ENCODE measurements at places on chromosomes 7 and 10.

DNA sequence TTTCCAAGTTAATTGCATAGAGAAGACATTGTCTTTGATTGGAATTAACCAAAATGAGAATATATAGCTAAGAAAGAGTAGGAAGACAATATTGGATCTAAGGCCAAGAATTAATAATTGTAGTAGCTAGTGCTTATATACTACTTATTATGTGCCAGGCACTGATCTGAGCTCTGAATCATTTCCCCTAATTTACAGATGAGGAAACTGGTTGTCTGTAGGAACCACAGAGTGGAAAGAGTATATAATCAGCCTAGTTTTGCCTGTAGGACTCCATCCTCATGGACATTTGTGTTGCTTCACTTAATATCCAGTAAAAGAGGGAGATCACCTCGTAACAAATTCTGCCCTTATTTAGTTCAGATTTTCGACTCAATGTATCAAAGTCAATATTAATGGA lies 127.9 kb downstream of the ARID5B start:
- no peak for DNase-seq

DNA sequence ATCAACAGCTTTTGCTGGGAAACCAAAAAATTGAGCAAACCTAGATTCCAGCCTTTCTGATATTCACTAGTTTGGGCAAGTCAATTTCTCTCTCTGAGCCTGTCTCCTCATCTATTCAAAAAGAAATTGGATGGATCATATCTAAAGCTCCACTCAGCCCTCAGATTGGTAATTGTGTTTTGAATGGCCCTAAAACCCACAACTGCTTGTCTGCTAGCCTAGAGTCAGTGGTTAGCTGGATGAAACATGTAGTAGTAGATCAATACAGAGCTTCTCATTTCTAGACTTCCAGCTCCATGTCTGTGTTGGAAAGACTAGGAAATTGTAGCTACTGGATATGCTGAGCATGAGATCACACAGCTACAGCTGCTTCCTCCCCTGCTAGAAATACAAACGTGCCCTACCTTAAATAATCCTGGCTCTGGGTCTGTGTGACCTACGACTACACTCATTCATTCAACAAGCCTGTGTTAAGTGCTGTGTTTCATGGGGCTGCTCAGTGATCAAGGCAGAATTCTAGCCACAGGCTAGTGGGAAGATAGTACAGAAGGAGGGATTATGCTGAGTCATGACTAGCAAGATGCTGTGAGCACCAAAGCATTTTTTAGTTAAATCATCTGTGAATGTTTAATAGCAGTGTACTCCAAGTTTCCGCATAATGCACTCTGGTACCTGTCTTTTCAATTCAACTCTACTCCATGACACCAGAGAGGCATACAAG lies 15.7 kb downstream of the DNTT start:
- no peak for DNase-seq

DNA sequence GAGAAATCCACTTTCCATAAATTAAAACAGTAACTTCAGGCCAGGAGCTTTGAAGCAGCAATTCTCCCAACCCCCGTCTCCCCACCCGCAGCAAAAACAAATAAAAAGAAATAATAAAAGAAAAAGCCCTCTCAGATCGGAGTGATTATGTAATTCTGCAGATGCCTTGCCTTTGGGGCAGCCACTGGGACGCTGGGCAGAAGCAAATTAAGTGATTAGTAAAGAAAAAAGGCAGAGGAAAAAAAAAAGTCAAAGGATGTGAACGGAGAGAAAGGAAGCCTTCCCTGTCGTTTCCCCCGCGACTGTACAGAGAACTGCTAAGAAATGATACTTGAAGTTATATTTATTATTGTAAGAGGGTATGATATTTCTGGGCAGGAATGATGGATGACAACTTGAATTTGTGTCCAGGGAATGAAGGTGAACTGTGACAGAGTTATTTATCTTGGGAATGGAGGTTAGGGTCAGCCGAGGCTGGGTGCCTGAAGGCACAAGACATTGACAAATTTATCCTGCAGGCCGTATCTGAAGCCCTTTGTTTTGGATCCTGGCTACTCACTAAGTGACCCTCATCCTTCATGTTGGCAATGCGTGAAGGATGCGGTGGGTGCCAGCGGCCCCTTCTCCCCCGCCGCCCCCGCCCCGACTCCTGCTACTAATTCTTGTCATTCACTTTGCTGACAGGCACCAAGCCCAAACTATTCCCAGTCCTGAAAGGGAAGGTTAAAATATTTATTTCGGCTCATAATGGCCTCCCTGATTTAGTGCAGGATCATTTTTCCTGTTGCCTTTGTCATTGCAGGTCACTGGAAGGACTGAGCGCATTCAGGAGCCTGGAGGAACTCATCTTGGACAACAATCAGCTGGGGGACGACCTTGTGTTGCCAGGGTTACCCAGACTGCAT lies 604.0 kb downstream of the LRMDA start:
- DNase-seq, result no peak

DNA sequence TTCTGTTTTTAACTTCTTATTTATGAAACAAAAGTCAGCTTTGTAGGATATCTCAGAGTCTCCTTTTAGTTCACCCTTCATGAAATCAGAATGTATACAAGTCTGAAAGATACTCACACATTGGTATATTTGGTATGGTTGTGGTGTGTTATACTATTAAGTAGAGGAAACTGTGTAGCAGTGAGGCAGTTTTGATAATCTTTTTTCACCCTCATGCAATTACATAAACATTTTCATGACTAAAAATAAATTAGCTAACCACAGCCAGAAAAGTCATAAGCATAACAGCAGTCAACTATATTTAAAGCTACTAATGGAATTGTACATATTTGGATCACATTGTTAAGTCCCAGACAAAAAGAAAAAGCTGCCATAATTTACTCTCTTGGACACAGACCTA lies 62.1 kb downstream of the FAM185A start:
- no peak for DNase-seq

DNA sequence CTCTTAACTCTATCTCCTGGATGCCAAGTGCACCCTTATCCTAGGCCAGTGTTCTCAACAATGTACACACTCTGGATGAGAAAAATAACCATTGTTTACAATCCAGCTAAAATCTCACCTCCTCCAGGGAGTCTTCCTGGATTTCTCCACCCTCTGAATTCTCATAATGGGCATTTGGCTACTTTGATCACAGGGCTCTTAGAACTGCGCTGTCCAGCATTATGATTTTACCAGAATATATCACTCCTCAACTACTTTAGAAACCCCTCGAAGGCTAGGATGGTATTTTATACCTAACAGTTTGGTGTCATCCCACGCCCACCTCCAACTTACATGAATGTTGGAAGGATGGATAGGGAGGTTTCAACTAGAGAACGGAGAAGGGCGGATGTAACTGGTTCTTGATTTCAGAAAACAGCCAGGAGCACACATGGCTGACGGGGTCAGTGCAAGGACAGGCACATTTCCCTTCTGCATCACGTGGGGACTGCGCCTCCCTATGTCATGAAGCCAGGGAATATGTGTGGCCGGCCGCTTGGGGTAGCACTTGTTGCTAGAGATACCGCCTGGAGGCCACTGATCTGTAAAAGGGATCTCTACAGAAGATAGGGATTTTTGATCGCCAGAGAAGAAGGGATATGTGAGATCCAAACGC lies 1.2 kb upstream of the ATP6V0E2 start:
- DNase-seq, result peak; percentile 37

DNA sequence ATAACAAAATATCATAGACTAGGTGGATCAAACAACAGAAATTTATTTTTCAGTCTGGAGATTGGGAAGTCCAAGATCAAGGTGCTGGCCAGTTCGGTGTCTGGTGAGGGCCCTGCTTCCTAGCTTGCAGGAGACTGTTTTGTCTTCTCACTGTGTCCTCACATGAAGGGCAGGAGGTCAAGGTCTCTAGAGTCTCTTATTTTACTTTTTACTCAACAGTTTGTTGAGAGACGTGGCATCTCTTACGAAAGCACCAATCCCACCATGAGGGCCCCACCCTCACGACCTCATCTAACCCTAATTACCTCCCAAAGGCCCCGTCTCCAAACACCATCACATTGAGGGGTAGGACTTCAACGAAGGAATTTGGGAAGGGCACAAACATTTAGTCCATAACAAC lies 41.2 kb upstream of the SORBS1 start:
- no peak for DNase-seq

Measured in AG09309 (cell line).